ENCODE measurements at places on chromosomes 11 and 22.

DNA sequence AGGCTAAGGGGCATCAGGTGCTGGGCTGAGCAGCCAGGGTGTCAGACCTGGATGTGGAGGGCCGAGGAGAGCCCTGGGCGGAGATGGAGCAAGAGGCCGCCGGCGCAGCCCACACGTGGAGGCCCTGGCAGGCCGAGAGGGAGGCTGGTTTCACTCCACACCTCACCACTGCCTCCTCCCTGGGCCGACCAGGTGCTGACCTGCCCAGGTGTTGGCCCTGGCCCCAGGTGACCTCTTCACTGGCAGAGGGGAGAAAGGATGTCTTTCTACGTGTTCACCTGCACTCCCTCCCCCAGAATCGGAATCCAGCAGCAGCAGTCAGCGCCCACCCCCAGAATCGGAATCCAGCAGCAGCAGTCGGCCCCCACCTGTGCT, 781 bp downstream of the ANO9 start:
- no peak for DNase-seq

GRCh38 chr11:77287615-77288273, 13.7 kb downstream of the GDPD4 start:
- no peak for DNase-seq

DNA sequence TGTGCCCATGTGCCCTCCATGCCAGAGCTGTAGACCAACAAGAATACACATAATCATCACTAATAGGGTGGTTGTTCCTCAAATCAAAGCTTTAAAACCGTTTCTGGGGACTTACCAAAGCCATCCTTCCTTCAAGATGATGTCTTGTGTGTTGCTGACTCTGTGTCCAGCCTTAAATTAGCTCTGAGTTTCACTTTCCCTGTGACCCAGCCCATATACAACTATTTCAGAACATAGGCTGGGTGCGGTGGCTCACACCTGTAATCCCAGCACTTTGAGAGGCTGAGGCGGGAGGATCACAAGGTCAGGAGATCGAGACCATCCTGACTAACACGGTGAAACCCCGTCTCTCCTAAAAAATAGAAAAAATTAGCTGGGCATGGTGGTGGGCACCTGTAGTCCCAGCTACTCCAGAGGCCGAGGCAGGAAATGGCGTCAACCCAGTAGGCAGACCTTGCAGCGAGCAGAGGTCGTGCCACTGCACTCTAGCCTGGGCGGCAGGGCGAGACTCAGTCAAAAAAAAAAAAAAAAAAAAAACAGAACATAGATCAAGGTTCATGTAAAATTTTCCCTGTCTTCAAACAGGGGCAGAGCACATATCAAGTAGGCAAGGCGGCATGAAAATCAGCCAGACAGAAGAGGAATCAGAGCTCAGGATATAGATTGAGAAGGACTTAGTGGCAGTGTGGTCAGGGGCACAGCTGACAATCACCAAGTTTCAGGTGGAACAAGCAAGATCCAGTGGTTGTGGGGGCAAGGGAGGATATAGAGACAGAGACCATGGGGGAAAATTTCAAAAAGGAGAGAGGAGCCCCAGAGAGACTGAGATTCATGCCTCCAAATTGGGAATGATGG, at the start of gene PLAAT2:
Gene PLAAT2, minus strand, starts transcription at position 179 of the 855 bp plus-strand sequence. Its CDS starts 55 bp downstream, at position 124.
- DNase-seq, result no peak

GRCh38 chr11:94049351-94049750, 28.2 kb downstream of the HEPHL1 start:
- no peak for DNase-seq

GRCh38 chr22:37994049-37994448, 9.7 kb upstream of the SOX10 start:
- DNase-seq, result no peak

GRCh38 chr11:121810291-121810690, 305.7 kb downstream of the BLID start:
- DNase-seq, result no peak

DNA sequence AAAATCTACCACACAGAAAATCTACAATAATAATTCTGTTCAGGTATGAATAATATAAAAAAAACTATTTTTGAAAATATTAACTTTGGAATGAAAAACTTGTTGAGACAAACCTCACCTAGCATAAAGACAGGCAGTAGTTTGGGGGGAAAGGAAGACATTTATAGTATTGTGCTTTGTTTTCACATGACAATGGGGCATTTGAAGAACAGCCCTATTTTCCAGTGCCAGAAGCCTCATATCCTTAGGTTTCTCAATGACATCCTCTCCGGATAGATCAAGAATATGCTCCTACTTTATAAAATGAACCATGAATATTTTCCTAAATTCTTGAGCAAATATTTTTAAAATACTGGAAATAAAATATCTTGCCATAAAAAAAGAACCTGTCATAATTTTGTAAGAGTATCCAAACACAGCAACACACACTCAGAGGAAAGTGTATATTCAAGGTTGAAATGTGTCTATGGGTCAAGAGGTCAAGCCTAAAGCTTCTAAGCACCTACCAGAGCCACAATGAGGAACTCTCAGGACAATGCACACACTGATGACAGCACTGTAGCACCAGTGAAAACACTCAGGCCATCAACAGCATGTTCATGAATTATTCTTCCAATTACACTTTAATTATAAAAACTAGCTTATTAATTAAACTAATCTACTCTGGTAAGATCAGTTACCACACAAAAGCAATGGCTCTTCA, 68.7 kb downstream of the MRTFA start:
- no peak for DNase-seq

DNA sequence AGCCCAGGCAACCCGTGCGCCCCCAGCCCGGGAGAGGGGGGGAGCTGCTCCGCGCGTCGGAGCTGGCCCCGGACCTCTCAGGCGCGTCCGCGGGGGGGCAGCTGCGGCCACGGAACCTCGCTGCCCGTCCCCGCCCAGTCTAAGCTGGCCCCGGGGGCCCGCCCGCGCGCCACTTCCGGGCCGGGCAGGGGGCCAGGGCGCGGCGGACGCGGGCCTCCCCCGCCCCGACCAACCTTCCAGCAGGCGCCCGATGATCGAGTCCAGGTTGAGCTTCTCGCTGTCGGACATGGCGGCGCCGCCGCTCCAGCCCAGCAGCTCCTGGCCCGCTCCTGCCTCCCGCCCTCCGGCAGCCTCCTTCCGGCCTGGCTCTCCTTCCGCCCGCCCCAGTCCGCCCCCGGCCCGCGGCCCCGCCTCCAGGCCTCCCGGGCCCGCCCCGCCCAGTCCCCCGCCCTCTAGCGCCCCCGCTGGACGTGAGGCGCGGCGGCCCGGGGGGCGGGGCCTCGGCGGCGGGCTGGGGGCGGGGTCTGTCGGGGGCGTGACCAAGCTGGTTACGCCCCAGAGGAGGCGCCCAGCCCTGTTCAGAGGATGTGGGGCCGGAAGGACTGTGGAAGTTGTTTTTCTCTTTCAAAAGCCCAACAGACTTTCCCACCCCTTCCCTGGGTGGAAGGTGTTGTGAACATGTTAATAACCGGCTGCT, at the start of gene PPP1CA:
Gene PPP1CA, minus strand, starts transcription at position 364 of the 697 bp plus-strand sequence. Its CDS starts 76 bp downstream, at position 288.
- peak; percentile 93 for DNase-seq

- peak; percentile 14 for DNase-seq
Measured at GRCh38 chr11:43359422-43359818, 700 bp downstream of the TTC17 start.

GRCh38 chr11:45043755-45044475, 93.2 kb upstream of the TP53I11 start:
- no peak for DNase-seq

GRCh38 chr22:50607659-50608020, 7.0 kb downstream of the MAPK8IP2 start:
- no peak for DNase-seq

- no peak for DNase-seq
Measured at GRCh38 chr11:61503135-61503770, 5.3 kb upstream of the LRRC10B start.

DNA sequence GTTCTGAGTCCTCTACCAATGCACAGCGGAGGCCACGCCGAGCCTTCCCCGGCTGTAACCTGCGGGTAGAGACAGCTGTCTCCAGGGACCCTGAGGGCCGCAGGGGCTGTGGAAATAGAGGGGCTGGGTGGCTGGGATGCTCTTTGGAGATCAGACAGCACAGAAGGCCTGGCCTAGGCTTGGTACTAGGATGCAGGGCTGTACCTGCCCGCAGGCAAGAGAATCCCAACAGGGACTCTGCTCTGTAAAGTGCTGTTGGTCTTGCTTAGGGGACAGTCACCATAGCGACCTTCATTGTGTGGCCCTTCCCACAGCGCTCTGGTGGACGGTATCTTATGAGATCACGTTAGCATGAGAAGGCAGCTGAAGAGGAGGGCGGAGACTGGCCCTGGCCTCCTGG, 11.3 kb upstream of the KCNJ5 start:
- no peak for DNase-seq

GRCh38 chr22:44605486-44605885, 96.5 kb upstream of the PRR5 start:
- no peak for DNase-seq

GRCh38 chr22:37734964-37735451, 38.2 kb downstream of the TRIOBP start:
- DNase-seq, result peak; percentile 46

DNA sequence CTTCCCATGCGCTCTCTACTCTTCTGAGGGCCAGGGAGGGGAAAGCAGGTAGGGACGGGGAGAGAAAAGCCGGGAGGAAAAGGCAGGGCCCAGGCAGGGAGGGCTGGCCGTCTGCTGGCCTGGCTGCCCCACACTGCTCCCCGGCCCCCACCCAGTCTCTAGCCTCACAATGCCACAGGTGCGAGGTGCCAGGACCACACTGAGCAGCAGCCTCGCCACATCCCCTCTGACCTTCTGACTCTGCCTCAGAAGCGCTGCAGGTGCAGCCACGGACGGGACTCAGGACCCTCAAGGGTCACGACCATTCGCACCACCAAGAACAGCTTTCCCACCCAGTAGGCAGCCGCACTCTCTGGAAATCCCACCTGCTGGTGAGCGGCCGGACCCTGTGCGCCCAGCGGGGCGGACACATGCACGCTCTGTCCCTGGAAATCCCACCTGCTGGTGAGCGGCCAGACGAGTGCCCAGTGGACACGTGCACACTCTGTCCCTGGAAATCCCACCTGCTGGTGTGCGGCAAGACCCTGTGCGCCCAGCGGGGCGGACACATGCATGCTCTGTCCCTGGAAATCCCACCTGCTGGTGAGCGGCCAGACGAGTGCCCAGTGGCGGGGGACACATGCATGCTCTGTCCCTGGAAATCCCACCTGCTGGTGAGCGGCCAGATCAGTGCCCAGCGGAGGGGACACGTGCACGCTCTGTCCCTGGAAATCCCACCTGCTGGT, 20.1 kb downstream of the TOLLIP start:
- no peak for DNase-seq

GRCh38 chr22:49497266-49497665, 330.4 kb downstream of the BRD1 start:
- DNase-seq, result no peak

DNA sequence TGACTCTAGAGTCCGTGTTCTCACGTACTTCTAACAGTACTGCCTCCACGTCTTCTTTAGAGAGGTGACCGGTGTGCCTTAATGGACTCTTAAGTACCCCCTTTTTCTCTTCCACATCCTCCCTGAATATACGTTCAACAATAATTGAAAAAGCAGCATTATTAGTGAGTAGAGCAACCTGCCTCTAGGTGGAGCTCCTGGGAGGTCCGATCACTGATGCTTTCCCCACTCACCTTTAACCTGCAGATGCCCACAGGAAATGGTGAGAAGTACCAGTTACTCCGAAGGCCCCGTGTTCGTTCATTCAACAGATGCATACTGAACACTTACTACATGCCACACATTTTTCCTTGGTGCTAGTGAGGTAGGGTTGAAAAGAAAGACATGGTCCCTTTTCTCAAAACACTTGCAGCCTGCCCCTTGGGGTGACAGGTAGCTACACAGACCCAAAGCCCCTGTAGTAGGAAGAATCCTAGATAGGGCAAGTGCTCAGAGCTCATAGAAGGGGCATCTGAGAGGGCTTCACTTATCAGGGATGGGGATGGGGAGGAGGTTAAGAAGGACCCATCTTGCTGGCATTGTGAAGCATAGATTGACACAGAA, 72.7 kb downstream of the FEZ1 start:
- no peak for DNase-seq

DNA sequence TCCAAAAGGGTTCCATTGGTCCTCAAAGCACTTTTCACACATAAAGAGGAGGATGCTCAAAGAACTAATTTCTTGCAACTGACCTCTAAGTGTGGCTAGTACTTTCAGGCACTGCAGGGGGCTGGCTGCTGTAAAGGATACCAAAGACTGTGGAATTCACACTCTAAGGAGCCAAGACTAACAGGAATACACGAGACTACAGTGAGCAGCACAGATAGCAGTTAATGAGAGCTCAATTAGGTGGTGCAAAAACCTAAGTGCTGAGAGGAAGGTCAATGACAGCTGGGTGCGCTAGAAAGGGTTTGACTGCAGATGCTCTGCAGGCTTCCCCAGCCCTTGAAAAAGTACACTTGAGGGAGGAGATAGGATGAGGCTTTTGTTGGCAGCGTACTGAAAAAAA, 124.3 kb upstream of the NTM start:
- no peak for DNase-seq

- DNase-seq, result no peak
Measured at GRCh38 chr11:81857386-81857785, 876.3 kb downstream of the FAM181B start.

DNA sequence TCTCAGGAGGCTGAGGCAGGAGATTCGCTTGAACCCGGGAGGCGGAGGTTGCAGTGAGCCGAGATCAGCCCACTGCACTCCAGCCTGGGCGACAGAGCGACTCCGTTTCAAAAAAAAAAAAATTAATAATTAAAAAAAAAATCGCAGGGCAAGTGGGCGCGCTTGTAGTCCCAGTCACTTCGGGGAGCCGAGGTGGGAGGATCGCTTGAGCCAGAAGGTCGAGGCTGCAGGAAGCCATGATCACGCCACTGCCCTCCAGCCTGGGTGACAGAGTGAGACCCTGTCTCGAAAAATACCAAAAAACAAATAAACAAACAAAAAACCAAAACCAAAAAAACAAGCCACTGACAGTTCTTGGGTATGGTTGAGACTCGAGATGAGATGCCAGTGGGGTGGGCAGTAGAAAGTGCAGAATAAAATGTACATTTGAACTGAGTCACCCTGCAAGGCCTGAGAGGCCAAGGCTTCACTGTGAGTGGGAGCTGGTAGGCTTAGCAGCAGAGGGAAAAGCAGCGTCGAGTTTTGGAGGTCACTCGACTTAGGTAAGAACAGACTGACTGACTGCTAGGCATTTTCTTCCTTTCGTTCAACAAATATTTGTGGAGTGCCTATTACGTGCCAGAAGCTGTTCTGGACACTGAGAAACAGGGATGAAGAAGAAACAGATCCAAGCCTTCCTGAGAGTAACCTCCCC, 635 bp upstream of the LDHA start:
- no peak for DNase-seq

DNA sequence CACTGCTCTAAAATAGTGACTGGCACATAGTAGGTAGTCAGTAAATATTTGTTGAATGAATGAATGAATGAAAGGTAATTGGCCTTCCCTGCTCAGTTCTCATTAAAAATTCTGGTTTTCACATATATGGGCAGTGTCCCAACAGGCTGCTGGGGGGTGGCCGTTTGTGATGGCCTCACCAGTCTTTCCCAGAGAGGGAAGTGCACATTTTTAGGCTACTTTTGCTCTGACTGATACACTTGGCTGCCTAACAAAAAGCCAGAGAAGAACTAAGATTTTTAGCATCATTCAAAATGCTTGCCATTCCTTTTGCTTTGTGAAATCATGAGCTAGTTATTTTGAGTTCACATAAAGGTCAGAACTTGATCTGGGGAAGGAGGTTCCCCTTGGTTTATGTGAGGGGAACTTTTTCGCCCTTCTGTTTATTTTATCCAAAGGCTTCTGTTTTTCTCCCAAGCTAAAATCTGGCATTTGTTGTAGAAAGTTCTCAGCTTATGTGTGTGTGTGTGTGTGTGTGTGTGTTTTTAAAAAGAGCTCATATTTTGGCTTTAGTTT, 83.1 kb downstream of the PTPRJ start:
- no peak for DNase-seq

GRCh38 chr22:48659404-48659996, 1168.2 kb downstream of the BRD1 start:
- no peak for DNase-seq

Data from head of caudate nucleus (tissue), 42 donors.